ENCODE measurements at places on chromosomes 4 and X.

- no peak for DNase-seq
Observed at GRCh38 chrX:97564496-97564895, 680.8 kb downstream of the RPA4 start.

DNA sequence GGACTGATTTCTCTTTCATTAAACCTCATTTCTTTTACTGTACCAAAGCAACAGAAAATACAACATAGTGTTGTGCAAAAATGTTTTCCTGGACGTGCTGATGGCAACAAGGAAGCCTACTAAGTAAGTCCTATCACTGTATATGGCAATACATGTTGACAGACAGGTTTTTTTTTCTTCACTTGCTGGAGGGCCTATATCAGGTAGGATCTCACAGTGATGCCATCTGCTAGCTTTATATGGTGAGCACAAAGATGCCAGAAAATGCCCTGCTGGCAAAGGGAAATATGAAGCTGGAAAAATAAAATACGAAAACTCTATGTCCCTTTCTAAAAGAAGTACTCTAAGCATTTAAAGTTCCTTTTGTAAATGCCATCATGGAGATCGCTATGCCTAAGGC lies 119.0 kb upstream of the PDLIM3 start:
- no peak for DNase-seq

GRCh38 chr4:147717878-147718277 lies 14.0 kb upstream of the ARHGAP10 start:
- DNase-seq = no peak

DNA sequence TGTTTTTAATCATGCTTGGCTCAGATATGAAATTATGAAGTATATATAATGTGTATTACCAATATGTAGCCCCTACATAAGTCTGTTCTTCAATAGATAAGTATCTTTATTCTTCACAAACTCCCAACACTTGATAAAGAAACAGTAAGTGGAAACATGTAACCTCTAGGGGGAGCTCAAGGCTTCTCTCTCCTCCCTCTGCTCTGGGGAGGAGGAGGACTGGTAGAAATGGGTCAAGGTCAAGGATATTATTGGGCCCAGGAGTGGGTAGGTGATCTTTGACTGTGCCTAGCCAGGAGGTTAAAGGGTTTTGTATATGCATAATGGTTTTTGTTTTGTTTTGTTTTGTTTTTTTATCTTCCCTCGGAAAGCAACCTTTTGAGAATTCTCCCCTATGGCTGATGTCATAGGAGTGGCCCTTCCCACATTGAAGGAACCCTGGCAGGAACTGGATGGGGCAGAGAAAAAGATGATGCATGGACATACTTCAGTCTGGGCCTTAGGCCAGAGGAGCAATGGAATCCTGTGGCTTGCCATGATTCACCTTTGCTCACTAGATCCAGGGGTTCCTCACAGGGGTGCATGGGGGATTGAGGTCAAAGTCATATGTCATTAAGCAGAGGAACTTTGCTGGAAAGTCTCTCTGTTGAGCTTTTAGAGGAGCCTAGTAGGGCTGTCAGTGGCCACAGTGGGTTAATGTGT lies 460.3 kb downstream of the MID1IP1 start:
- DNase-seq = no peak

DNA sequence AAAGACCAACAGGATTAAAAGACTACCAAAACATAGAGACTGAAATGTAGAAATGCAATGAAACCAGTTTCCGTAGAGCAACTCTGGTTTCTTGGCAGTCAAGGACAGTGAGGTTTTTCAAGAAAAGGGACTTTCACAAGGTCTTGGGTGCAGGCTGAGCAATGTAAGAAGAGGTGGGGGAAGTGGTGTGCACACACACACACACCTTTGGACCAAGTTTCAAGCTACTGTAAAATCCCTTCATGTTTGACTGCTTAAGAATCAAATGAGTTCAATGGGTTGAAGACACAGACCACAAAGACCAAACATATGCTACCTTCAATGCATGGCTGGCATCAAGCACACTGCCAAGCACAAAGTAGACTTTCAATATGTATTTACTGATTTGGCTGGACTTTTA lies 17.8 kb upstream of the MCF2 start:
- DNase-seq = no peak

- DNase-seq = no peak
Observed at GRCh38 chr4:7394681-7395451, 39.9 kb downstream of the PSAPL1 start.

DNA sequence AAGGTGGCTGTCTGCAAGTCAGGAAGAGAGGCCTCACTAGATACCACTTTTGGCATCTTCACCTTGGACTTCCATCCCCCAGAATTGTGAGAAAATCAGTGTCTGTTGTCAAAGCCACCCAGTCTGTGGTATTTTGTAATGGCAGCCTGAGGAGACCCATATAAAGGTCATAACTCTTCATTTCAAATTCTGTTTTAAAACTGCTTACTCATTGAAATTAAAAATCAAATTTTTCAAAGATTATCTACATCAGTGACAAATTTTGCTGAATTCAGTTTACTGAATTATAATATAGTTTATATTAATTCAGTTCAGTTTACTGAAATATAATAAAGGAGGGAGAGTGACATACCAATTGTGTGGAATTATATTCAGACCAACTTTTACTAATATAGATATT lies 133.1 kb upstream of the IL15 start:
- no peak for DNase-seq

DNA sequence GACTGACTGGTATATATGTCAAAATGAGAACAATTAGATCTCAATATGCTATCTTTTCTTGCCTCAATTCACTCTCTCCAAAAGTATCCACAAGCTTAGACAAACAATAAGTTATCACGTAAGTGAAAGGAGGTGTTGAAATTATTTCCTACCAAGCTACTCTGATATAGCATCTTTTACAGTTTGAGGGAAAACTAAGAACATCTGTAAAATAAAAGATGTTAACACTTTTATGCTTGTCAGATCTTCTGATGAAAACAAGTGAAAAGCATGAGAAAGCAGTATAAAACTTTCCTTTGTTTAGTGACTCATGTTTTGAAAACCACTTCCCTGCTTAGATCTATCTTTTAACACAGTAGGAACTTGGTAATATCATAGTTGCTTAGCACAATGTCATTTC lies 8.4 kb upstream of the MAB21L2 start:
- DNase-seq = no peak

All from stimulated activated naive CD4-positive, alpha-beta T cell (primary cell).